ENCODE measurements at places on chromosomes 7 and 10. TPM values are rescaled to one million over a fixed set of nuclear protein-coding genes. Genes with fewer than 3 reads are reported as not detected.

- DNase-seq, result no peak
Measured at GRCh38 chr7:138295049-138295637, 164.9 kb upstream of the TRIM24 start.

- DNase-seq, result peak; percentile 20
Measured at GRCh38 chr7:6571160-6571779, 6.0 kb upstream of the ZDHHC4 start.

- peak; percentile 81 for DNase-seq
Measured at GRCh38 chr10:102644646-102645387, 538 bp downstream of the TRIM8 start.

- DNase-seq, result no peak
Measured at GRCh38 chr7:50479743-50480517, 29.8 kb upstream of the FIGNL1 start.

GRCh38 chr7:27997188-27997707 lies 183.3 kb downstream of the JAZF1 start:
- no peak for DNase-seq

DNA sequence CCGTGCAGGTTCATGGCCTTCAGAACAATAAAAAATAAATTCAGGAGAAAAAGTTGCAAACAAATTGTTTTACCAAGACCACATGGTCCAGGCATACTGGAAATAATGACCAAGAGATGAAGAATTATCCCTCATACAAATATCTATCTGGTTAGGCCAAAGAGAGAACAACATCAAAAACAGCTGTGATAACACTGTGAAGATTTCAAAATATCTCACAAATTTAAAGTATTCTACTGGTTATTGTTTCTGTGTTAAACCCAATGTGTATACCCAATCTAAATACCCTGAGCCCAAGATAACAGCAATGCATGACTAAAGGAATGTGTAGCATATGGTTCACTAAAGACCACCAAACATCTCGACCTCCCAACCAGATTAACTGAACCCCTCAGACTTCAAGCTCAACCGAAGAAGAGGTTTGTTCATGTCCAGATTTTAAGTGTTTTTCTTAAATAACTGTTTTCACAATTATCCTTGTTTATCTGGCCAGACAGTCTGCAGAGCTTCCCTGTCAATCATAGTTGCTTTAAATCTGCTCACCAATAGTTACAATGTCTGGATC lies 10.9 kb downstream of the OR9A2 start:
- no peak for DNase-seq

DNA sequence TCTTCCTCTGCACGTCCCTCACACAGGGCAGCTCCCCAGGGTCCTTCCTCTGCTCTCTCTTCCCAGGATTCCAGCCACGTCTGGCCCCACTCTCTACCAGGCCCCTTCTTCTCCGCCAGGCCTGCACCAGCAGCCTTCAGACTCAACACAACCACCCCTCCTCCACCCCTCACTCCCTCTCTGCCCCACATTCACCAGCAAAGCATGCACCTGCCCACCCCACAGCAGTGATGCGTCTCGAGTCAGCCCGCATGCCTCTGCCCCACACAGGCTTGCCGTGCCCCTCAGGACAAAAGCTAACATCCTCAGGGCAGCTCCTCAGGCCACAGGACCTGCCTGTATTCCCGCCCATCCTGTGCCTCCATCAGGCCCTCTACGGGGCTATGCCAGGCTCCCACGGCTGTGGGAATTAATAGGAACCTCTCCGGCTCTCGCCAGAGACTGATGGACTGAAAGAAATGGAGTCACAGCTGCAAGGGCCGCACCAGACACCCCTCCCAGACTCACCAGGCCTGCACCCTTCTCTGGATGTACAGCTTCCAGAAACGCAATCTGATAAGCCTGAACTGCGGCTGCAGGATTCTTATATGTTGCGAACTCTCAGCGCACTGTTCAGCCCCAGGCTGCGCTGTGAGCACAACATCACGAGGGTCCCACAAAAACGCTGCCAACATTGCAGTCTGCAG lies 100.1 kb downstream of the CYTH3 start:
- DNase-seq, result peak; percentile 22

DNA sequence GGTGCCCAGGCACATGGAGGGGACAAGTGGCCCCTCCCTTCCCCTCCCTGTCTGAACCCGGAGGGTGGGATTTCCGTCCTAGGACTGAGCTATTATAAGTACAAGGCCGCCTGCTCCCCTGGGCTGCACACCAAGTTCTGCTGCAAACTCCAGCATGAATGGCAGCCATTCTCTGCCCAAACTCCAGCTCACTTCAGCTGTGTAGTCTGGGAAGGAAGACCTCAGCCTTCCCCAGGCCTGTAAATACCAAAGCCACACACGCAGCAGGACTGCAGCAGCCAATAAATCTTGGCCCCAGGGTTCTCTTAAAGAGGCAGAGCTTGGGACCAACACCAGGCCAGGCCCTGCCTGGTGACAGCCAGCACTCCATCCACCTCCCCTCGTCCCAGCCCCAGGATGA lies 291.3 kb upstream of the ZMIZ1 start:
- peak; percentile 70 for DNase-seq

- DNase-seq, result peak; percentile 85
Measured at GRCh38 chr10:108561649-108562048, 1361.7 kb downstream of the XPNPEP1 start.

GRCh38 chr10:85594239-85594638 lies 772.4 kb downstream of the GRID1 start:
- DNase-seq, result no peak

DNA sequence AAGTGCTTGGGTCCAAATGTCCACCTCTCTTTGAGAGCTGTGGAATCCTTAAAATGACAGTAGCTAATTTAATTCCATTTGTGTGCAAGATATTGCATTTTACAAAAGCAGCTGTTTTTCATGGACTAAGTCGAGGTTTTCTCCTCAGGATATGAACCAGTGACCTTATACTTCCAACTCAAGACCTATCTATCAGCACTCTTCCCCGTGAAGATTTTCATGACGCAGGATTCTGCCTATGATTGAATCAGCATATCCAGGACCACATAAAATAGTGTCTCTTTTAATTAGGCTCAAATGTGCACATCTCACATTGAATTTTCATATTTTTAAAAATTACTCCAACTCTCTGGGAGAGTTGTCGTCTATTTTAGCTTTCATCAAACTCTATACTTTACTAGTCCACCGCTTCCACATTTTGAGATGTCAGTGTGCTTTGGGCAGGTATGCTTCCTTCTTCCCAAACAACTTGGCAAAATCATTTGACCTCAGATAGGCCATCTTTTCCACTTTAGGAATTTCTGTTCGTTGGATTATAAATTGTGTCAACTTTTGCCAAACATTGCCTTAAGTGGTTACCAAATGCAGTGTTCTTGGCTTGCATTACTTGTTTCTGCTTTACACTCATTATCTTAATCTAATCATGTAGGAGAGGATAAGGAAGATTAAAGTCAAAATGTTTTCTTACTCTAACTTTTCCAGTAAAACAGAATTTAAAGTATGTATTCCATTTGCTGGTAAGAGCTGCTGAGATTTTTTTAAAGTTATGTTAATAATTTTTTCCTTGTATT lies 39.4 kb downstream of the SEMA3A start:
- no peak for DNase-seq

DNA sequence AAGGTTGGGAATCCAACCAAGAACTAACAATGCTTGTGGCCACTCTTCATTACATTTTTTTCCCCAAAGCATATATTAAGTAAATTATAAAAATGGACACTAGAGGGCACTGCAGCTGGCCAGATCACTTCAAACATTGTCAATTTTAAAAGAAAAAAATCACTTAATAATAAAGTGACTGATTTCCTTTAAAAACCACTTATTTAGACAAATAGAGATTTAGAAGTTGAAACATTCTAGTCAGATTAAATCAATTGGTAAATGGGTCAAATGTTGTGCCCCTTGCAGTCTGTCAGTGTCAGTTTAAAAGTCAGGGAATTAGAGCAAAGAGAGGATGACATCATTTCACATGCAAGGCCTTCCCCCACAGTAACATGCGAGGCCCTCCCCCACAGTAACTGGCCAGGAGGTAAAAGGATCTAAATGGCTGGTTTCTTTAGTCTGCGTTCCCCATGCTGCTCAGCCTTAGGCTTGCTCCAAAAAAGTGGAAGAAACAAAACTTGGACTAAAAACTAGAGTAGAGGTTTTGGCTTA lies 177.9 kb downstream of the SKAP2 start:
- peak; percentile 47 for DNase-seq

DNA sequence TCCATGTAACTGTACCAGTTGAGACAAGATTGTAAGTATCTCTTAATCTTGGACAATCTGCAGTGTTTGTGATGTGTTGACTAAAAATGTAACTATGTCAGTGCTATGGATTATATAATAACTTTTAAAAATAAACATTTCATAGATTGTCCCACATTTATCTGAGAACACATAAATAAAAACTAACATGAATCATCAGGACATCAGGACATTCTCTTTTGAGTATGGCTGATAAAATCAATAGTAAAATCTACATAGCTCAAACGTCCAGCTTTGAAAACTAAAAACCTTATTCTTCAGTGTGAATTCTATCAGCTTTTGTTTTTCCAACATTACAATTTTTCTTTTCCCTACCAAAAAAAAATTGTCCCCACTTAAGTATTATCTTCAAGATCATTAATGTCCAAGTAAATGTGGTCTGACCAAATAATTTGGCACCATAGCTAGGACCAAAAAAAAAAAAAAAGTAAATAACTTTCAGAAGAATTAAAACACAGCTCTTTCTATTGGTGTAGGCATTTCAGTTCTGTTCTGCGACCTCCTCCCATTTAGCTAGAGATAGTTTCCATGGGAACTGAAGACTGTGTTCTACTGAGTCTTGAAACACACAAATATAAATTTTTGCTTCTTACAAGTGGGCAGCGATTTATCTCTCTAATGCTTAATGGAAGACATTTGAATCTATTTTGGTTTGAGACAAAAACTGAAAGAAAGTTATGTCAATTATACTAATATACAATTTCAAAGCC lies 123.0 kb upstream of the SGCE start:
- no peak for DNase-seq

GRCh38 chr7:132472463-132473120 lies 103.7 kb downstream of the PLXNA4 start:
- peak; percentile 94 for DNase-seq

DNA sequence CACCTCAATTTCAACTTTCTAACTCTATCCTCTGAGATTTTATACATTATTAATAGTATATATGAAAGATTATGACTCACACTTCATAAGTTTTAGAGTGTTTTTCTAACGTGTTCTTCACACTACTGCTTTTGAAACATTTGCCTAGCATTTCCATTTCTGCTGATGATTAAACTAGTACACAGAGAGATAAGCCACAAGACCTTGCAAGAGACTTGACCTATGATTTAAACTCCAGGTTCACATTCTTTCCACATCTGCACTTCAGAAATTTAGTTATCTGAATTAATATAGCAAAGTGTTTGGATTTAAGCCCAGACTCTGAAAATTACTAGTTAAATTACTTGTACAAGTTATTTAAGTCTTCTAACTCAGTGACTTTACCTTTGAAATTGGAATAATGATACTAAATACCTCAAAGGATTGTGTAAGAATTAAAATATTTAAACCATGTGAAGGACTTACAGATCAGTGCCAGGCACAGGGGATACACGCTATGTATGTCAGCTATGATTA lies 66.6 kb downstream of the PCLO start:
- DNase-seq, result no peak

GRCh38 chr10:80462299-80462980 lies 8.3 kb downstream of the TSPAN14 start:
- DNase-seq, result no peak

DNA sequence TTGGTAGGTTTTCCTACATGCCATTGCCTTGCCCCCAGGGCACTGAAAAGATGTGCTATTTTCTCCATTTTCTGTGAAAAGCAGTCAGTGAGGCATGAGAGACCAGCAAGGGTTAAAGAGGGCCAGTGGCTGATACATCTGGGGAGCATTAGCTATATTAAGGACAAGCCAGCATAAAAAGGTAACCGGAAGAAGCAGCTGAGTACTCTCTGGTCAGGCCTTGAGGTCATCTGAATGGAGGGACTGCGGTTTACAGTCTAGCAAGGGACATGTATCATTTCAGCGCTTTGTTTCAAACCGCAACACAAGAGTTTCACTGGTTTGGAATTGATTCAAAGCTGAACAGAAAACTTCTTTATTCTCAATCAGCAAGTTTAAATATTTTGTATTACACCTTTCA lies 120.4 kb downstream of the EPDR1 start:
- DNase-seq, result no peak

GRCh38 chr7:35003679-35004303 lies 33.5 kb downstream of the DPY19L1 start:
- peak; percentile 95 for DNase-seq

DNA sequence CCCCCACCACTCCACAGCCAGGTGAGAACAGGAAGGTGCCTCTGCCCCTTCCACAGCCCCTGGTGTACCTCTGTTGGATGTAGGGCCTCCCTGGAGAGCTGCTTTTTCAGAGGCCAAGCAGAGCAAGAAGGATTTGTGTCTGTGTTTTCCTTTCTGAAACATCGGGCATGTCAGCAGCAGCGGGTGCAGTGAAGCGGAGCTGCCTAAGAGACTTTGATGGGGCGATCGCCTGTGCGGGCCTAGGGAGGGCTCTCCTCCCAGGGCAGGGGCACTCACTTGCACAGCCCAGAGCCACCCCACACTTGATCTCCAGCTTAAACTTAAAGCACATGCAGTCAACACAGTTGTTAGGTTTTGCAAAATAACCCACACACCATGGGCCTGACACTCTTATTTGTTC lies 324.7 kb downstream of the ACTR3B start:
- no peak for DNase-seq

GRCh38 chr10:129871966-129872365 lies 92.1 kb downstream of the EBF3 start:
- no peak for DNase-seq

GRCh38 chr10:14171336-14171735 lies 159.4 kb downstream of the FRMD4A start:
- DNase-seq, result no peak

DNA sequence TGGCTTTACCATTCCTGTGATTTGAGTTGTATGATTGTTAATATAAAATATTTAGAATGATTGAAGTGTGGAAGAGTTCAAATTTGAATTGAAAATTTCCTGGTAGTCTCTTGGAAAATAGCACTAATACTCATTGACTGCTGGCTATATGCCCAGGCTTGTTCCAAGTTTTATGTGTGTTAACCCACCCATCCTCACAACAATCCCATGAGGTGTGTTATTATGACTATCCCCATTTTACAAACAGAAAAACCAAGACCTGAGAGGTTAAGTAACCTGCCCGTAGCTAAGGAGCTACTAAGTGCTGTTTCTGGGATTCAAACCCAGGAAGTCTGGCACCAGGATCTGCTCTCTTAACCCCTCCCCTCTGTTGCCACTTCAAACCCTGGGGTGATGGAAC lies 213.9 kb downstream of the CREB5 start:
- DNase-seq, result no peak

GRCh38 chr10:46538155-46538554 lies 18.3 kb downstream of the GPRIN2 start:
- DNase-seq, result no peak

Gene ELMO1
- total RNA-seq, result 36.3 TPM

Gene BMPER
- 2.3 TPM for total RNA-seq

Gene METTL27
- total RNA-seq, result 1.9 TPM

Gene CPED1
- total RNA-seq, result 15.8 TPM

Gene STEAP1
- 30.8 TPM for total RNA-seq

Gene ODAD2
- 0.54 TPM for total RNA-seq

Gene NPY4R2
- 0.86 TPM for total RNA-seq

Gene ARHGEF5
- 3.3 TPM for total RNA-seq

Gene DRGX
- not detected for total RNA-seq

Gene WEE2
- total RNA-seq, result not detected

Measured in M059J (cell line).